NCI-H524 (cell line): ENCODE measurements at places on chromosomes 2 and 18.

DNA sequence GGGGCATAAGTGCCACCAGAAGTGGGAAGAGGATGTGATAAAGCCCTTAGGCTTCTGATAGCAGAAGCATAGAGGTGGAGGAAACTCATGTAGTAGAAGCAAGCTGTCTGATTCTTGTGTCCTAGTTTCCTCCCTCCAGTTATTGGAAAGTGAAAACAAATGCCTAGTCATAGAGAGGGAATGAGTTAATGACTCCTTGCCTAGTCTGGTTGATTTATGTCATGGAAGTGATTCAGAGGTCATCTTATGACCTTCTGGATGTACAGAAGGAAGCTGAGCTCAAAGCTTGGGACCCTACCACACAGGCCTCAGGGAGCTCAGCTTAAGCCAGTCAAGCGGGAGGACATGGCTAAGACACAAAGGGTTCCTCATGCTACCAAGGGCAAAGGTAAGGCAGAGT, 232.2 kb downstream of the THSD7B start:
- no peak for DNase-seq

DNA sequence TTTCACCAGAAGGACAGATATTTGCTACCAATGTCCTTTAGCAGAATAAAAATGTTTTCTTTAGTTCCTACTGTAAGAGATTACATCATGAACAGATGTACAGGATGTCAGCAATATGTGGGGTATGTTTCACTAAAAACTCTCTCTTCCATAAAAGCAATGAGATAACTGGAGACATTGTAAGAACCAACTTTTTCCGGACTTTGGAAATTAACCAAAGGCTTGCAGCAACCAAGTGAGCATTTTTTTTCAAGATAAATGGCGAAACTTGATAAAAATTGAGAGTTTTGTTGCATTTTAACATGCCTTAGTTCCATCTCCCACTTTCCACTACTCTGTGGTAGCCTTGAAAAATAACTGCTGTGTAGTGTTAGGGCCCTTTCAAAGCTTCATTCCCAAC, 429.8 kb upstream of the CDH2 start:
- no peak for DNase-seq

DNA sequence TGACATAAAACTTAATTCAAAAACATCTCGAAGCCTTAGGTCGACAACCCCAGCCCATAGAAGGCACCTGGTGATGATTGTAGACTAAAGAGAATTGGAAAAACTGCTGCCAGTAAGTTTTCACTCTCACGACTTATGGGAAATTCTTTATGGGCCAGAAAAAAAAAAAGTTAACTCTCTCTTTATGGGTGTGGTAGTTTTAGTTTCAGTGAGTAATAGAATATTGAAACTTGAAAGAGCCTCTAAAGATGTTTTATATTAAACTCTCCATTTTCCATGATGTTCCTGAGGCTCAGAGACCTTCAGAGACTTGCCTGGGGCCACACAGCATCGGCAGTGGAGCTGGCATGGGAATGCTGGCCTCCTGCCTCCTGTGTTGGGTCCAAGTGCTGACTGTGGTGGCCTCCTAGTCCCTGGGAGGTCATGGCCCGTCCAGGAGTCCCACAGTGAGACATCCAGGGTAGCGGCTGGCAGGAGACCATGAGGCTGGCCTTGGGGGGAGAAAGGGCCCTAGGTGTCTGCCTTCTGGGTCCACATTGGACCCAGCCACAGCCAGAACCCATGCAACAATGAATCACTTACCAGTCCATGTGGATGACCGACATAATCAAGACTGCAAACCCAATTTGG, 158.9 kb downstream of the SEPTIN10 start:
- DNase-seq, result no peak

DNA sequence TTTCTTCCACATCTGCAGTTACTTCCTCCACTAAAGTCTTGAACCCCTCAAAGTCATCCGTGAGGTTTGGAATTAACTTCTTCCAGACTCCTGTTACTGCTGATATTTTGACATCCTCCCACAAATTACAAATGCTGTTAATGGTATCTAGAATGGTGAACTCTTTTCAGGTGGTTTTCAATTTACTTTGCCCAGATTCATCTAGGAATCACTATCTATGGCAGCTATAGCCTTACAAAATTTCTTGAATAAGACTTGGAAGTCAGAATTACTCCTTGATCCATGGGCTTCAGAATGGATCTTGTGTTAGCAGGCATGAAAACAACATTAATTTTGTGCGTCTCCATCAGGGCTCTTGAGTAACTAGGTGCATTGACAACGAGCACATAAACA, 19.9 kb downstream of the EPAS1 start:
- no peak for DNase-seq

GRCh38 chr2:191176305-191176704, 25.5 kb upstream of the STAT4 start:
- no peak for DNase-seq

- DNase-seq, result no peak
Observed at GRCh38 chr2:48728840-48729239, 26.7 kb downstream of the LHCGR start.

- no peak for DNase-seq
Observed at GRCh38 chr2:217120429-217120828, 260.6 kb upstream of the TNP1 start.

DNA sequence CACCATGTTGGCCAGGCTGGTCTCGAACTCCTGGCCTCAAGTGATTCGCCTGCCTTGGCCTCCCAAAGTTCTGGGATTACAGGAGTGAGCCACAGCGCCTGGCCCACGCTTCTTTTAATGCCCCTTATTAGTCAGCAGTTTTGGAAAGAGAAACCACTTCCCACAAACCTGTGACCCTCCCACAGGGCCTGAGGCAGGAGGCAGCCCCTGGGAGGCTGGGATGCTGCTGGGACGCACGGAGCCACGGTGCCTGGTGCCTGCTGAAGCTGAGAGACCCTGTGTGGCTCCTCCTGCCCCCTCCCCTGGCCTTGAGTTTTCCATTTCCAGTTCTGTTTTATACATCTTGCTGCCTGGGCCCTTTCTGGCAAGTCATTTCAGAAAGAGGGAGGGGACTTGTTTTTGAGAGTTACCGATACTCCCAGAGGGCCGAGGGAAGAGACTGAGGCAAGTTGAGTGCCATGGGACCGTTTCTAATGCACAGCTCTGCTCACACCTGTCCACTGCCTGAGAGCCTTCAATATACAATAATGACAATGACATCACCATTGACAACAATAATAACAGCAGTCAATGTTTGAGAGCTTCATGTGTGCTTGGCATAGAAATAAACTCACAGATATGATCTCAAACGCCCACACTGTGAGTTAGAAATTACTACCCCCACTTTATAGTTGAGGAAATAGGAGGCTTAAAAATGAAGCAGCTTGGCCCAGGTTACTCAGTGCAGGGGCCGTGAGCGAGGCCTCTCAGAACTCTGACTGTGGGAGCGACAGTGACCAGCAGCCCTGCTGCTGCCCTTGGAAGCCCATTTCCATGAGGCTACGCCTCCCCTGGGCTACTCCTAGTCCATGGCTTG, 78.1 kb upstream of the YWHAQ start:
- DNase-seq, result no peak

DNA sequence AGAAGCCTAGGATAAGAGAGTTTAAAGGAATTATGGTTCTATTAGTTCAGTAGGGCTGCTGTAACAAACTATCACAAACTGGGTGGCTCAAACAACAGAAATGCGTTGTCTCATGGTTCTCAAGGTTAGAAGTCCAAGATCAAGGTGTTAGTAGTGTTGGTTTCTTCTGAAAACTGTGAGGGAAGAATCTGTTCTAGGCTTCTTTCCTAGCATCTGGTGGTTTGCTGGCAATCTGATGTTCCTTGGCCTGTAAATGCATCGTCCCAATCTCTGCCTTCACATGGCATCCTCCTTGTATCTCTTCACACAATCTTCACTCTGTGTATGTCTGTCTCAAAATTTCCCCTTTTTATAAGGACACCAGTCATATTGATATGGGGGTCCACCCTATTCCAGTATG, 76.3 kb downstream of the MDH1 start:
- no peak for DNase-seq

DNA sequence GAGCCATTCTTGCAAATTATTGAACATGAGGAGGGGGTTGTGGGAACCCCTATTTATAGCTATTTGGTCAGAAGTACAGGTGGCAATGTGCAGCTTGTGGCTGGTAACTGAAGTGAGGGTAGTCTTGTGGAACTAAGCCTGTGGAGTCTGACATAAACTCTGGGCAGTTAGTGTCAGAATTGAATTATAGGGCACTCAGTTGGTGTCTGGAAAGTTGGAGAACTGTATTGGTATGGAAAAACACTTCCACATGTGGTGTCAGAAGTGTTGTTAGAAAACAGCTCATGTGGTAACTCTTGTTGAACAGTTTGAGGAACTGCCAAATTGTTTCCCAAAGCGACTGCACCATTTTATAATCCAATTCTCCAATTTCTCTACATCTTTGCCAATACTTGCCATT, 7.5 kb downstream of the RALBP1 start:
- DNase-seq, result no peak
